ENCODE measurements at places on chromosomes 5 and 9. TPM values are rescaled to one million over a fixed set of nuclear protein-coding genes. Genes with fewer than 3 reads are reported as not detected.

DNA sequence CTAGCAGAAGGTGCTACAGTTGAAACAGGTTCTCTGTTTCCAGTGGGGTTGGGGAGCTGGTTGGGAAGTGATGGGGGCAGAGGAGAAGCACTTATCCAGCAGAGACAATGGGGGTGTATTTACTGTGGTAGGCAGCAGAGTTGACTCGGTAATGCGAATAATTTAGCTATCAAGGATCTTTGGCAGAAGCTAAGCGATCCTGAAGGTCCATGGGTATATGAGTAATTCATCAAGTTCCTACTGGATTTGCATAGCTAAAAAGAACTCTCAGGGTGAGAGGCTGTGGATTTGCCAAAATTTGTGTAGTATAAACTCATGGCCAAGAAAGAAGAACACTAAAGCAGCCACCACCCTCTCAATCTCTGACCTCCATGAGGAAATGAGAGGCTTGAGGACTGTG, 61.2 kb upstream of the EGFLAM start:
- no peak overlapping the region for H3K4me3 ChIP-seq
- DNase-seq, result no peak
- H3K36me3 ChIP-seq, result no peaks in the 10 kb centered on the region

GRCh38 chr5:1654786-1655495, 131.2 kb upstream of the LPCAT1 start:
- H3K4me1 ChIP-seq, result peaks cover 32% of the 10 kb centered on the region
- no peaks in the 10 kb centered on the region for H3K36me3 ChIP-seq
- peaks cover 64% of the 10 kb centered on the region for H3K27me3 ChIP-seq
- no peak for DNase-seq
- no peak overlapping the region for H3K4me3 ChIP-seq

- no peak for DNase-seq
- H3K4me3 ChIP-seq, result no peak overlapping the region
- no peak overlapping the region for H3K27ac ChIP-seq
- no peaks in the 10 kb centered on the region for H3K4me1 ChIP-seq
- H3K27me3 ChIP-seq, result no peaks in the 10 kb centered on the region
Observed at GRCh38 chr5:89604342-89604741, 721.4 kb upstream of the MEF2C start.

DNA sequence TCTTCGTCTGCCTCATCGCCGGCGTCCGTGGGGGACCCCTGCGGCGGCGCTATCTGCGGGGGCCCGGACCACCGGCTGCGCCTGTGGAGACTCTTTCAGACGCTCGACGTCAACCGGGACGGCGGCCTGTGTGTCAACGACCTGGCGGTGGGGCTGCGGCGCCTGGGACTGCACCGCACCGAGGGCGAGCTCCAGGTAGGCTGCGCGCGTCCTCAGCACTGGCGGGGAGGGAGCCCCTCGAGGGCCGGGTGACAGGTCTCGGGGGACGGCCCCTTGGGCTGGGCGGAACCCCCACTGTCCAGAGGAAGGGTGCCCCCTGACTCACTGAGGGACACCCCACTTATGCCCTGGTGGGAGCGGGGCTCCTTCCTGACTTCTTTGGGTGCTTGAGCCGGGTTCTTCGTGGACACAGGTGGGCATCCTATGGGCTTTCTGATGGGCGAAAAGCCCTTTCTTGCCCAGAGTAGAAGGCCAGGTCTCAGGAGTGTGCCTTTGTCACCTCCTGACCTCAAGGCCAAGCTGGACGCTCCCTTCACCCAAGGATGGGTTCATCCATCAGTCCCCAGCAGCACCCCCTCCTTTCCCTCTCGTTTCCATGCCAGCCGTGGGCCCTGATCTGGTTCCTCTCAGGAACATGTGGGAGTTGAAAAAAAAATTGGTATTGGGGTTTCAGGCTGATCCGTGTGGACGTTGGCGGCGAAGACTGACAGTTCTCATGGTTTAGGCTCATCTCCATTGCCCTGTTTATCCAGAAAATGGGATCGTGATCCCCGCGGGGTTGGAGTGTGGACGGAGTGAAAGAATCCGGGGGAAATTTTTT, 564 bp downstream of the SLC25A25 start:
- peaks cover 35% of the 10 kb centered on the region for H3K36me3 ChIP-seq
- no peak for DNase-seq
- no peaks in the 10 kb centered on the region for H3K27me3 ChIP-seq

IGFBPL1 gene
- not detected for total RNA-seq

SPATA31C1 gene
- 0.07 TPM for total RNA-seq

All from K562 (cell line).